NCI-H1092 (cell line): ENCODE measurements at places on chromosomes 3 and 15.

- no peak for DNase-seq
Measured at GRCh38 chr3:99850608-99851007, 32.9 kb downstream of the CMSS1 start.

DNA sequence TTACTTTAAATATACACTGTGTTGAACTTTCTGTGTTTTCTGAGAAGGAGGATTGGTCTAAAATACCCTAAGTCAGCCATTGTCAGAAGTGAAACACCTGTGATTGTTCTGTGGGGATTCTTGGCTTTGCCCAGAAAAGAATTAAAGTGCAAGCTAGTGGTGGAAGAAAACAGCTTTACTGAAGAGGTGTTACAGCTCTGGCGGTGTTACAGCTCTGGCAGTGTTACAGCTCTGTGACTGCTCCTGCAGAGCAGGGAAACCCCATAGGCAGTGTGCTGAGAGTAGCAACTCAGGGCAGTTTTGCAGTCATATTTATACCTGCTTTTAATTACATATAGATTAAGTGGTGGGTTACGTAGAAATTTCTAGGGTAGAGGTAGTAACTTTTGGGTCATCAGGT lies 66.6 kb downstream of the C3orf20 start:
- DNase-seq, result no peak

GRCh38 chr3:146507331-146508120 lies 36.9 kb downstream of the PLSCR1 start:
- DNase-seq, result no peak

- no peak for DNase-seq
Measured at GRCh38 chr3:69936266-69936665, 63.3 kb upstream of the SAMMSON start.

DNA sequence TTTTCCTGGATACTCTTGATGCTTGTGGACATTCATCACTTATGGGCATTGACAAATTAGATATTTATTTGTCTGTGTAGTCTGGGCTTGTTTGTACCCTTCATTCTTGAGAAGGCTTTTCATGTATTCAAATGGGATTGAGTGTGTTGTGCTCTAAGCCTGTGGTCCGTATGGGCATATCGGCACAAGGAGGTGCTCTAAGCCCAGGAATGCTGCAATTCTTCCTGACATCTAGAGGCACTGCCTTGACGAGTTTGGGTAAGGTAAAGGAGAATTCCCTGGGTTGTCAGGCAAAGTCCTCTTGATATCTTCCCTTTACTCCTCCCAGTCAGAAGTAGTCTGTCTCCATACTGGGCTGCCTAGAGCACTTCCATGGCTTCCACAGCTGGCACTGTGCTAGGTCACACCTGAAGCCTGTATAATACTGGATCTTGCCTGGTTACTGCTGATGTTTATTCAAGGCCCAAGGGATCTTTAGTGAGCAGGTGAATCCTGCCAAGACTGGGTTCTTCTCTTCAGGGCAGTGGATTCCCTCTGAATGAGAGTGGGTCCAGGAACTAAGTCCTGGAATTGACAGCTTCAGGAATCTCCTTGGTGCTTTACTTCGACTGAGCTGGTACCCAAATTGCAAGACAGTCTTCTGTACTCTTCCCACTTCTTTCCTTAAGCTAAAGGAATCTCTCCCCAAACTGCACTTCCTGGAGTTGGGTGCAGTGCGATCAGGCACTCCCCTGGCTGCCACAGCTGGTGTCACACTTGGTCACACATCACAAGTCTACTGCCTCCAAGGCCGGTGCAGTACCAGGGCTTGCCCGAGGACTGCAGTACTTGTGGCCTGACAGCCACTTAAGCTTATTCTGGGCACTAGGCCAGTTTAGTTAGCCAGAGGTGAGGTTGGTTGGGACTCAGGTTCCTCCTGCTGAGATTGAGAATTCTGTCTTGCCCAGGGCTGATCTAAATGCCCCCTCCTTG lies 46.0 kb downstream of the GALK2 start:
- peak; percentile 14 for DNase-seq

- DNase-seq, result no peak
Measured at GRCh38 chr3:29004885-29005599, 275.8 kb upstream of the RBMS3 start.

- DNase-seq, result no peak
Measured at GRCh38 chr3:71602256-71602655, 18.7 kb upstream of the FOXP1 start.

DNA sequence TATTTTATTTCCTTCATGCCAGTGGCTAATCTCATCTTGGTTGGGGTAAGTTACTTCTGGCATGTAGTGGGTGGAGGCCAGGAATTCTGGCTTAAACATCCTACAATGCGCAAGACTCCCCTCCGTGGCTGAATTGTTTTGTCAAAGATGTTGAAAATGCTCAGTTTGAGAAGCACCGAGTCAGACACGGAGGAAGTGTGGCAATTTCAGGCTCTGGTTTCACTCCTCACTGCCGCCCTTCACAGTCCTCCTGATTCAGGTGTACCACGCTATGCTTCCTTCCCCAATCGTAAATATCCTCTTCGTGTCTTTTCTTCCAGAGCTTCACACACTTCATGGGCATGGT lies 150.7 kb downstream of the OPA1 start:
- no peak for DNase-seq

DNA sequence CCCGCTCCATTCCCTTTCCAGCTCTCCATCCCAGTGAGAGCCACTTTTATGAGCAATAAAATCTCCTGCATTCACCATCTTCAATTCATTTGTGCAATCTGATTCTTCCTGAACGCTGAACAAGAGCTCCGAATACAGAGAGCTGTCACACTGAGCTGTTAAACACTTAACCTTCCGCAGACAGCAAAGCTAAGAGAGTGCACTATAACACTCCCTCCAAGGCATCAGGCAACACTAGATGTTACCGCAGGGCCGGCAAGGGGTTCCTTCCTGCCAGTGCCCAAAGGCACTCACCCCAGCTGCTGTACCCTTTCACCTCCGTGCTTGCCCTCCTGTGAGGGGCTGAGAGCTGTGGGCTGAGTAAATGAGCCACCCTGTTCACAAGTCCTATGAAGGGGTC lies 85.6 kb downstream of the BCHE start:
- no peak for DNase-seq

DNA sequence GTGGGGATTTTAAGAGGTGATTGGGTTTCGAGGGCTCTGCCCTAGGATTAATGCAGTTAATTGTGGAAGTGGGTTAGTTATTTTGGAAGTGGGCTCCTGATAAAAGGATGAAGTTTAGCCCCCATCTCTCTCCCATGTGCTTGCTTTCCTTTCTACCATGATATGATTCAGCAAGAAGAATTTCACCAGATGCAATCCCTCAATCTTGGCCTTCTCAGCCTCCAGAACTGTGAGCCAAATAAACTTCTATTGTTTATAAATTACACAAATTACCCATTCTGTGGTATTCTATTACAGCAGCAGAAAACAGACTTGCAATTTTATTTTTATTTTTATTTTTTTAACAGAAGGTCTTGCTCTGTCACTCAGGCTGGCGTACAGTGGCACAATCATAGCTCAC lies 27.3 kb upstream of the UBE2E1 start:
- DNase-seq, result no peak
